ENCODE measurements at places on chromosomes 6 and 20. TPM values are rescaled to one million over a fixed set of nuclear protein-coding genes. Genes with fewer than 3 reads are reported as not detected.
A peak's percentile ranks its signal among the peaks of the same experiment; 100 is the strongest.

- H3K36me3 ChIP-seq, result no peaks in the 10 kb centered on the region
- H3K4me3 ChIP-seq, result peak overlapping the region; percentile 79
- H3K27ac ChIP-seq, result peak overlapping the region; percentile 49
- no peak for DNase-seq
Measured at GRCh38 chr6:28218312-28219248, 6.5 kb upstream of the ZSCAN9 start.

GRCh38 chr6:12324099-12324498 lies 33.9 kb downstream of the EDN1 start:
- peak overlapping the region; percentile 53 for H3K27ac ChIP-seq
- no peak overlapping the region for H3K4me3 ChIP-seq
- H3K36me3 ChIP-seq, result no peaks in the 10 kb centered on the region
- H3K27me3 ChIP-seq, result no peaks in the 10 kb centered on the region
- H3K4me1 ChIP-seq, result peaks cover 18% of the 10 kb centered on the region

DNA sequence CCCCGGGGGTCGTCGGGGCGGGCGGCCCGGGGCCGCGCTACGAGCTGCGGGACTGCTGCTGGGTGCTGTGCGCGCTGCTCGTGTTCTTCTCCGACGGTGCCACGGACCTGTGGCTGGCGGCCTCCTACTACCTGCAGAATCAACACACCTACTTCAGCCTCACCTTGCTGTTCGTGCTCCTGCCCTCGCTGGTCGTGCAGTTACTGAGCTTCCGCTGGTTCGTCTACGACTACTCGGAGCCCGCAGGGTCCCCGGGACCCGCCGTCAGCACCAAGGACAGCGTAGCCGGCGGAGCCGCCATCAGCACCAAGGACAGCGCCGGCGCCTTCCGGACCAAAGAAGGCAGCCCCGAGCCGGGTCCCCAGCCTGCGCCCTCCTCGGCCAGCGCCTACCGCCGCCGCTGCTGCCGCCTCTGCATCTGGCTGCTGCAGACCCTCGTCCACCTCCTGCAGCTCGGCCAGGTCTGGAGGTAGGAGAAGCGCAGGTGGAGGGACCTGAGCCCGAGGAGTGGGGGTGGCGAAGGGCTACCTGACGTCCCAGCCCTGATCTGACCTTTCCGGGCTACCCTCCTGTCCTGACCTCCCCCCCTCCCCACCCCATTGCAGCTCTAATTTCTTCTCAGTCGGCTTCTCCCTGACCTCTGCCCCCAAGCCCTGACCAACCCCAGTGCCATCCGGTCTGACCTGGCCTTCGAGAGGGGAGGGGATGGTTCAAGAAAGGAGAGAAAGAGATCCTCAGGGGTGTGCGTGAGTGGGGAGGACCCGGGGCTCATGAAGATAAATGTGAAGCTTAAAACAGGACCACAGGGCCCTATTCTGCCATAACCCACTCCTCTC lies 558 bp downstream of the XKR7 start:
- H3K36me3 ChIP-seq, result no peaks in the 10 kb centered on the region
- peak; percentile 95 for DNase-seq
- peaks cover 17% of the 10 kb centered on the region for H3K4me1 ChIP-seq
- H3K4me3 ChIP-seq, result peak overlapping the region; percentile 83

DNA sequence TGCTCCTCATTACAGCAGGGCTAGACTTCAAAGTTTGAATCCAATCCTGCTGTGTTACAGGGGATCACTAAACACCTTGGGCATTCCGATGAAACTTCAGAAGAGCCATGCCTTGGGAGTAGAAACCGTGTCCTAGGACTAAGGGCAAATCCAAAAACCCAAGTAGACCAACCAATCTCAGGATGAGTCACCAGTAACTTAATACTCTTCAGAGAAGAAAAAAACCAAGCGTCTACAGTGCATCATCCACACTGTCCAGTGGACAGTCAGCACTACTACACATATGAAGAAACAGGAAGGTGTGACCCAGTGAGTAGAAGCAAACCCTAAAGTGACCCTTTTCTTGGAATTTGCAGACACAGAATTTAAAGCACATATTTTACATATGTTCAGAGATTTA lies 39.5 kb upstream of the VAPB start:
- H3K4me1 ChIP-seq, result peaks cover 24% of the 10 kb centered on the region
- H3K36me3 ChIP-seq, result peaks cover 32% of the 10 kb centered on the region
- DNase-seq, result no peak

- H3K4me3 ChIP-seq, result no peak overlapping the region
- no peaks in the 10 kb centered on the region for H3K36me3 ChIP-seq
- H3K4me1 ChIP-seq, result no peaks in the 10 kb centered on the region
- DNase-seq, result no peak
Measured at GRCh38 chr20:24314053-24314452, 155.4 kb upstream of the SYNDIG1 start.

GRCh38 chr20:57458400-57459160 lies 66.4 kb downstream of the CTCFL start:
- no peak for DNase-seq
- no peak overlapping the region for H3K27ac ChIP-seq
- H3K4me1 ChIP-seq, result peaks cover 5% of the 10 kb centered on the region
- H3K4me3 ChIP-seq, result no peak overlapping the region
- H3K27me3 ChIP-seq, result peaks cover 10% of the 10 kb centered on the region

- no peak overlapping the region for H3K27ac ChIP-seq
- peaks cover 8% of the 10 kb centered on the region for H3K36me3 ChIP-seq
- DNase-seq, result no peak
- no peak overlapping the region for H3K4me3 ChIP-seq
Measured at GRCh38 chr6:100466410-100467128, 1.8 kb upstream of the SIM1 start.

DNA sequence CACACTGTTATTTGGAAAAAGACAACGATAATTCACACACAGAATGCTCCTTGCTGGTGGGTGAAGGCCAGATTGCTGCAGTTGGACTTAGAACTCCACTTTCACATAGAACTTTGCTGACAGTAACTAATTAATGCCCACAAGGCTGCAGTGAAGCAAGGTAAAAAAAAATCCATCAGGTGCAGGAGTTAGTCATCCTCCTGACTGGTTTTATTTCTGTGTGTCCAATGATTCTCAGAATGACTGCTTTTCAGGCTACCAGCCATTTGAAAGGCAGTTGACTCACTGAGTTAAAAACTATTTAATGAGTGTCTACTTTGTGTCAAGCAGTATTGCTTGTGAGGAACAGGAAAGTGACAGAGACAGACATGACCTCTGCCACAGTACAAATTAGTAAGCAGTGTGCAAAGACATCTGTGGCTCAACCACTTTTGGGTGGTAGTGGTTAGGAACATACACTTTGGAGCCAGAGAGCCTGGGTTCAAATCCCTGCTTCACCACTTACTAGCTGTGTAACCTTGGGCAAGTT lies 41.9 kb downstream of the ELOVL5 start:
- no peaks in the 10 kb centered on the region for H3K36me3 ChIP-seq
- no peak for DNase-seq
- no peaks in the 10 kb centered on the region for H3K27me3 ChIP-seq
- no peak overlapping the region for H3K4me3 ChIP-seq

GRCh38 chr6:13152764-13153163 lies 175.6 kb downstream of the TBC1D7 start:
- H3K4me3 ChIP-seq, result no peak overlapping the region
- peaks cover 7% of the 10 kb centered on the region for H3K27me3 ChIP-seq
- no peak overlapping the region for H3K27ac ChIP-seq
- H3K36me3 ChIP-seq, result no peaks in the 10 kb centered on the region
- no peak for DNase-seq

The SNX21 gene
- total RNA-seq, result 26.5 TPM

The APCDD1L gene
- 22.5 TPM for total RNA-seq

DNA sequence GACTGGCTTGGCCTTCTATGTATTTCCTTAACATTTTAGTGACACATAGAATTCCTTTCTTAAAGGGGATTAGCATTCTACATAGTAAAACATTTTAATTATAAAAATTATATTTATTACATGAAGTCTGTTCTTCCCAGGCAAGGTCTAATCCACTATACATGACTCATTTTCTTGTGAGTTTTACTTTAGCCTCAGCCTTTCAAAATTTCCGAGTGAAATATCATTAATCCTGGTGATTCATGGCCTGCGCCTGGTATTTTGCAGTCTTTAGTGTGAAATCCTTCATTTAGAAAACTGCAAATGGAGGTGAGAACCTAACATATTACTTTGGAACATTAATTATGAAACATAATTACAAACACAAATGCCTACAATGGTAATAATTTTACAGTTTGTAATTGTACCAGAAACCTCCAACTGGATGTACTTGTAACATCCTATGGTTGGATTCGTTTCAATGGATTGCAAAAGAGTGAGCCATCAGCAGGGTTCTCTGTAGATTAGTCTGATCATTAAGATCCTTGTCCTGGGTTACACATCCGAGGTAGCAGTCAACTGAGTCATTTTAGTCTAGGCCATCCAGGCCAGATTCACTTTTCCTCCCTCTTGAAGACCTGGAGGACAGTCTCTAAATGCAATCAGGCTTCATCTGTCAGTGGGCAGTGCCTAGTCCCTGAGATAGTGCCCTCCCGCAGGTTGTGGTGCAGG lies 272.0 kb downstream of the PACRG start:
- H3K4me3 ChIP-seq, result no peak overlapping the region
- H3K4me1 ChIP-seq, result no peaks in the 10 kb centered on the region
- H3K36me3 ChIP-seq, result peaks cover 1% of the 10 kb centered on the region
- no peak overlapping the region for H3K27ac ChIP-seq
- no peak for DNase-seq

- H3K27me3 ChIP-seq, result no peaks in the 10 kb centered on the region
- no peaks in the 10 kb centered on the region for H3K36me3 ChIP-seq
- H3K27ac ChIP-seq, result no peak overlapping the region
- H3K4me1 ChIP-seq, result peaks cover 15% of the 10 kb centered on the region
- H3K4me3 ChIP-seq, result no peak overlapping the region
- no peak for DNase-seq
Measured at GRCh38 chr20:11820838-11821237, 96.9 kb upstream of the BTBD3 start.

The OR2H1 gene
- total RNA-seq, result not detected

The RNF5 gene
- 48.0 TPM for total RNA-seq

DNA sequence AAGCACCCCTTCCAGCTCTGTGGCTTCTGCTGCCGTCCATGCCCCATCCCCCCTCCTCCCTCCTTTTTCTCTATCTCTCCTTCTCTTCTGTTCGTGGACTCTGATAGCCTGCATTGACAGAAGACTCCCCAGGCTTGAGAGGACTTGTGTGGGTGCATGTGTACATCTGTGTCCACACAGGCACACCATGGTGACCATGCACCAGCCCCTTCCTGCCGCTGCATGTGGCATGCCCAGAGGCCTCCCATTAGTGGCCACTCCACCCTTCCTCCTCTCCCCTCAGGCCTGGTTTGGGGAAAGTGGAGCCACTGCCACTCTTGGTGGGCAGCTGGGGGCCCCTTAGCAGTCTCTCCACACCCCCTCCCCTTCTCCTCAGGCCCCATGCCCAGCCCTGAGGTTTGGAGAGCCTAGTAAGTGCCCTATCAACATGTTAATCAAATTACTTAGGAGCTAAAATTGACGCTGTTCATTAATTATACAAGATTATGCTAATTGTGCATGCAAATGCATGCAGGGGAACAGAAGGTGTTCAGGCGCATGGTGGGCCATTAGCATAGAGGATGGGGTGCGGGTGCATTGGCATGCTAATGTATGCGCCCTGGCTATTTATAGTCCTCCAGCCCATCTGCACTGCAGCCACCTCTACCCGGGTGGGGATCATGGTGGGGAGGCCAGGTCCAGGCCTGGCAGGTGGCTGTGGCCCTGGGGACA lies 45.9 kb downstream of the EBF4 start:
- H3K27ac ChIP-seq, result no peak overlapping the region
- H3K4me3 ChIP-seq, result no peak overlapping the region
- DNase-seq, result no peak
- H3K36me3 ChIP-seq, result peaks cover 9% of the 10 kb centered on the region
- peaks cover 41% of the 10 kb centered on the region for H3K27me3 ChIP-seq

DNA sequence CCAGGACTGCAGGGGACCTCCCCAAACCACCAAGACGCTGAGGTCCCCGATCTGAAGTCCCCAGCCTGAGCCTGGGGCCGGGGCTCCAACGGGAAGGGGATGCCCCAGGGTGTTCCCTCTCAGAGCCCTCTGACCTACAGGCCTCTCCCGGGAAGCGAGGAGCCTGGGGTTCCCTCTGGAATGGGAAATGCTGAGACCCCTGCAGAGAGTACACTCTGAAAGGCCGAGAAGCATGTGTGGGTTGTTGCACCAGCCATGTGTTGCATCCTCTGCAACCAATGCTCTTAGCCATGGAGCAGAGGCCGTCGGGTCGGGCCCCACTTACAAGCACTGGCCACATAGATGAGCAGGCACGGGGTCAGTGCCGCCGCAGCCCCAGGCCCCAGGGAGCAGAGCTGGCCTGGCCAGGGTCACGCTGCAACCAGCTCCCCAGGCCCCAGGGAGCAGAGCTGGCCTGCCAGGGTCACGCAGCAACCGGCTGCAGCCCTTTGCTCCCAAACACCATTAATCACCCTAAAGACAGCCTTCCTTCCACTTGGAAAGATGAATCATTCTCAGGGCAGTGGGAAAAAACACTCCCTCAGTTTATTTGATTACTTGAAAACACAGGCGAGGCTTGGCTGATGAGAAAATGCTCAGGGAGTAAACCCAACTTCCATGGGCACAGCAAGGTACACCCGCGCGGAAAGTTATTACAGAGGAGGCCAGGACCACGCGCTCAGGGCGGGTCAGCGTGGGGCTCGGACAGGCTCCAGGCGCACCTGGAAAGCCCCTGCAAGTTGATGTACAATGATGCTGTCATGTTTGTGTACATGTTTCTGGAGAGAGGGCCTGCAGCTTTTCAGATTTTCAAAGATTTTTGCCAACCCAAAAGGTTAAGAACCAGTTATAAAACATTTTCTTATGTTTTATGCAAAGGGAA lies 78.0 kb upstream of the AFDN start:
- H3K36me3 ChIP-seq, result no peaks in the 10 kb centered on the region
- no peak overlapping the region for H3K27ac ChIP-seq
- peaks cover 21% of the 10 kb centered on the region for H3K27me3 ChIP-seq
- no peaks in the 10 kb centered on the region for H3K4me1 ChIP-seq

- peaks cover 4% of the 10 kb centered on the region for H3K27me3 ChIP-seq
- H3K4me1 ChIP-seq, result no peaks in the 10 kb centered on the region
- DNase-seq, result no peak
- H3K4me3 ChIP-seq, result no peak within 1 kb of the TSS
- H3K36me3 ChIP-seq, result no peaks in the 10 kb centered on the region
Measured at GRCh38 chr6:63319939-63320338, at the start of gene LGSN. TSS of gene LGSN (minus strand) at chr6:63319983. CDS start at chr6:63319943, 40 bp downstream.

Data from chondrocyte (in vitro differentiated cells).